ENCODE measurements at places on chromosomes 5 and 9. TPM values are rescaled to one million over a fixed set of nuclear protein-coding genes. Genes with fewer than 3 reads are reported as not detected.

GRCh38 chr9:113355040-113355596, 5.8 kb downstream of the BSPRY start:
- DNase-seq, result no peak

GRCh38 chr9:127540664-127541041, 71.4 kb upstream of the STXBP1 start:
- no peak for DNase-seq

Gene SPINK13
- not detected for total RNA-seq

GRCh38 chr5:178544166-178544834, 45.9 kb downstream of the COL23A1 start:
- no peak for DNase-seq

Gene PROB1
- total RNA-seq, result 0.58 TPM

- no peak for DNase-seq
Measured at GRCh38 chr9:121551985-121552753, 52.5 kb upstream of the GGTA1 start.

DNA sequence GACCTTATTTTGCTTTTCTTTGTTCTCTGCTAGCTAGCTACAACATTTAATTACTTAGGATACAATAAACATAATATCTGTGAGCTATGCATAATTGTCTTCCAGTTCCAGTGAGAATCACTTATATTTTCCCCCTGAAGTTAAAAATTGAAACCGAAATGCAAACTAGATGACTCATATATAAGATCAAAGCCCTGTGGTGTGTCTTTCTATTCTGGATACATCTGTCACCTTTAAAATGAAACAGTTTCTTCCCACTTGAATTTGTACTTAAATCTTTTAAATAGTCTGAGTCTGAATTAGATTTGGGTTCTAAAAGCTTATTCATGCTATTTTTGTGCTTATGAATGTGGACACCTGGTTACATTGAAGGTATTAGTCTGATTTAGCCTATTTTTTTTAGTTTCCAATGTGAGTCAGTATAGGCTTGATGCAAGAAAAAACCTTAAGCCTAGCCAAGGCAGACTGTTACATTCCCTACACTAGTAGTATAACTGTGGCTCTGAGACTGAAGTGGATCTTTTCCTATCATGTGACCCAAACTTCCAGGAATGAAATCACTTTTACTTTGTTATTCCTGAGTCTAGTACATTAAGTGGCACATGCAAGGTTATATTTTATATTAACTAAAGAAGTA, 703.5 kb upstream of the RGMB start:
- DNase-seq, result no peak

Gene NIPAL4
- total RNA-seq, result not detected

All from SJSA1 (cell line).